ENCODE measurements at places on chromosomes 7 and 10. TPM values are rescaled to one million over a fixed set of nuclear protein-coding genes. Genes with fewer than 3 reads are reported as not detected.

GRCh38 chr10:27240212-27241009, at the start of gene ACBD5:
Gene ACBD5, minus strand, starts transcription at chr10:27240797. Its CDS starts 109 bp downstream, at chr10:27240688.
- DNase-seq, result peak; percentile 71

- no peak for DNase-seq
Measured at GRCh38 chr7:79553811-79554555, 100.5 kb upstream of the MAGI2 start.

GRCh38 chr7:134654104-134654775, 7.6 kb downstream of the BPGM start:
- DNase-seq, result no peak

DNA sequence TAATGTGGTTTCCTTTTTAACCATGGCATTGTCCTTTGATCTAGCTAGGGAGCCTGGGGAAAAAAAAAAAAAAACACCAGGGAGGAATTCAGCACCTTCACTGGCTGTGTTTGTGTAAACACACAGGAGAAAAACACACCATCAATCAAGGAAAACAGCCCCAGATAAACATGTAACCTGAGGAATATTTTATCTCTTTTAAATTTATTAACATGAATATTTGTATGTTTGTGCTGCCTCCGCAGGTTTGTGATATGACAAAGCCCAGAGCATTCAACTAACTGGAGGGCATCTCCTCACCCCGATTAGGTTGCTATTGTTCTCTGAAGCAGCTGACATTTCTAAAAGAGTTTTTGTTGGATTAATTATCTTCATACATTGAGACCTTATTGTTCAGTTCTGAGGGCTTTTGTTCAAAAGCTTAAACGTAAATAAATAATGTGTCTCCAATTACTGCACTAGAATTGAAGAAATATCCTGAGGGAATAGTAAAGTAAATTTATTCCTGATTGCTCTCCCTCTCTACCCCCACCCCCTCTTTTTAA, 89.4 kb upstream of the SEMA3E start:
- no peak for DNase-seq

DNA sequence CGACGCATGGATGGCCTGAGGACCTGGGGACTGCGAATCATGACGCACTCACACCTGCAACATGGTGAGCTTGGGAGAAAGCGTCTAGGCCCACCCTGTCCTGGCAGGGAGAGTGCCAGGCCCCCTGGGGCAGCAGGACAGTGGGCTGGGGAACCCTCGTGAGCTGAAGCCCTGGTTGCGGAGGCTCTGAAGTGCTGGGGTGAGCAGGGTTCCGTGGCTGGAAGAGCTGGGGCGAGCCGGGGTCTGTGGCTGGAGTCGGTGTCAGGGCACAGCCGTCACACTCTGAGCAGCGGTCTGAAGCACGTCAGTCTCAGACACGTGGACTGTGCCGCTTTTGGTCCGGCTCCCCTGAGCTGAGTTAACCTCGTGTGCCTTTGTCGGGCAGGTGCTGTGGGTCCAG, 4.7 kb downstream of the SUN1 start:
- DNase-seq, result no peak

DNA sequence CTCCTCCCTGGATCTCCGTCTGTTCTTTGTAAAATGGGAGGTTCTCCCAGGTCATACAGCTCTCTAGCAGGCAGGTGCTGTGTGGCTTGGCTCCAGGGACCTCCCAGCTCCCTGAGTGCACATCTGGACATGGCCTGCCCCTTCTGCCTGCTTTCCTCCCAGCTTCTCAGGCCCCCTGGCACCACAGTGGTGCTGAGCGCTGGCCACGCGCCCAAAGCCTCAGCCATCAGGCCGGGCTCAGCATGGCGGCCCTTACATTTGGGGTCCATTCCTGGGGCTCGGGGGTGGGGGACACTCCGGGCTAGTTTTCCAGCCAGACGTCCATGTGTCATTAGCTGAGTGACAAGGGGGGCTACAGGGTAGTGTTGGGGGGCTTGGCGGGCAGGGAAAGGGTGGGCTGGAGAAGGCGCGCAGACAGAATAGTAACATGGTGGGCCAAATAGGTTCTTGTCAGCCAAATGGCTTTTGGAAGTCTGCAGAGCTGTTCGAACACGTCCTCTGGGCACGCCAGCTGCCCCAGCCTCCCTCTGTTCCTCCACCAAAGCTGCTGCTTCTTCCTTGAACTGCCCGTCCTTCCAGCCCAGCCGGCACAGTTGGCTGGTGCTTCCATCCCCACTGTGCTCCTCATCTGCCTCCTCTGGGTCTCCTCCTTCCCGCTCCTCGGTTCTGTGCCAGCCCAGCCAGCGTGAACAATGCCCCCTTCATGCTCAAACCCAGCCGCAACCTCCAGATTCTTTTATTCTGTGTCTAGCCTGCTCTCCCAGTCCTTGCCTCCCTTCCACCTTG, 65.9 kb downstream of the GOLGA7B start:
- DNase-seq, result no peak

GRCh38 chr7:26081638-26082037, 70.4 kb upstream of the NFE2L3 start:
- DNase-seq, result no peak

DNA sequence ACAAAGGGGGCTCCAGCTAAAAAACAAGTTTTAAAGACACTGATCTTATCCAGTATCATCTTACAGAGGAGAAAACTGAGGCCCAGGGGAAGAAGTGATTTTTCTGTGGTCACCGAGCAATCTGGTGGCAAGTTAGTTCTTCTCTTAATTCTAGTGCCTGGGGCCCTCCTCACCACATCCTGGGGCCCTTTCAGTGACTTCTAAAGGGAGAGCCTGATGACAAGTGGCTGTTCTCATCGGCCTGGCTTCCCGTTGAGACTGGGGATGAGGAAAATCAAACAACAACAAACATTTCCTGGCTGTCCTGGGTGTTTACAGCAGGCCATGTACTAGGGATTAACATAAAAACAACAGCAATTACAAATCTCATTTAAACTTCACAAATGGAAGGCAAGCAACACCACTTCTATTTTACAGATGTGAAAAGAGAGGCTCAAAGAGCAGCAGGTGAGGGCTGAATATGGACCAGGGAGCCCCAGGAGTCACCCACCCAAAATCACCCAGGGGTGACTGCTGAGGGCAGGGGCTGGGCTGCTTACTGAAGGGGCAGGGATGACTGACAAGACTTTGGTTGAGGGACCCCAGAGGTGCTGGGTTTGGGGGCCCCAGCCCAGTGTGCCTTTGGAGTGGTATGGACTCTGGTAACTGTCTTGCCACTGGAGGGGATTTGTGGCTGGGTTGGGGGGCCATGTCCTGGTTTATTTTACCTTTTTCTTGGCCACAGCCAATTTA, 24.7 kb upstream of the MTPAP start:
- DNase-seq, result no peak

DNA sequence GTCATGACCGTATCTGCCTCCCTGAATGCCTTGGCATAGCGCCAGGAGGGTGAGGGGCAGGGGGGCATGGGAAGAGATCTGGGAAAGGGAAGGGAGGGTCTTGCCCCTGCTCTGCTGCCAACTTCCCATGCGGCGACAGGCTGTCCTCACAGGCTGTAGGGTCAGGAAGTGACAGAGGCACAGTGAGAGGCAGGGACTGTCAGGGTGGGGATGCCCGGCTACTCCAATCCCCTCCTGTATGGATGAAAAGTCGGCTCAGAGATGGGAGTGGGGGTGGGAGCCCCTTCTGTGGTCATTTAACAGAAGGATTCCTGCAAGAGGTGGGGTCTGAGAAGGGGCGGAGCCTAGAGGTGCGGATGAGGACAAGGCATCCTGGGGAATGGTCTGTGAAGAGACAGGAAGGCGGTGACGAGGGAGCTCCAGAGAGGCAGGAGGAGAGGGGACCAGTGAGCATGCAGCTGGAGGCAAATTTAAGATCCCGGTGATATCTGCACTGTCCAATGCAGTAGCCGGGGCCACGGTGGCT, 20.8 kb upstream of the UNC5B start:
- no peak for DNase-seq

DNA sequence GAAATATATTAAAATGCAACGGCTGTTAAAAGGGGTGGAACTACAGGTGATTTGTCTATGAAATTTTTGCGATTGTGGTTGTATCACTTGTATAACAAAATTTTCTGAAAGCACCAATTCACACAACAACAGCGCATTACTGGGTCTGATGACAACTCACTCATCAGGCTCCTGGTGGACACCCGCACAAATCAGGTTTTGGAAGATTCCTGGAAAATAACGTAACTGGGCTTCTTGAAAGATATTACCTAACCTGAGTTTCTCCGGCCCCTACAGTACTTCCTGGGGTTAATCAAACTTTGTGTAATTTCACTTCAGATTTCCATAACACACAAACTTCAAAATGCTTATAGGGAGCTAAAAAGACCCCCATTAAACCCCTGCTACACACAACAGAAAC, 7.6 kb downstream of the SNX8 start:
- no peak for DNase-seq

DNA sequence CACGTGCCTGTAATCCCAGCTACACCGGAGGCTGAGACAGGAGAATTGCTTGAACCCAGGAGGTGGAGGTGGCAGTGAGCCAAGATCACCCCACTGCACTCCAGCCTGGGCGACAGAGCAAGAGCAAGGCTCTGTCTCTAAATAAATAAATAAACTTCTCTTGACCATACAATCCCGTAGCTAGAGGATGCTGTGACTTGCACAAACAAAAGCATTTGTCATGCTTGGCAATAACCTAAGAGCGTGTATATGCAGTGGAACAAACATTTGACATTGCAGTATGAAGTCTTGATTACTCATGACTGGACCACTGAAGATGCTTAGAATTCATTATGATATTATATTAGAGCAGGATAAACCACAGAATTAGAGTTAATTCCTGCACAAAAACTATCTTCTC, 1.4 kb upstream of the C7orf57 start:
- no peak for DNase-seq

GRCh38 chr7:116500078-116500853, 728 bp downstream of the CAV2 start:
- no peak for DNase-seq

DNA sequence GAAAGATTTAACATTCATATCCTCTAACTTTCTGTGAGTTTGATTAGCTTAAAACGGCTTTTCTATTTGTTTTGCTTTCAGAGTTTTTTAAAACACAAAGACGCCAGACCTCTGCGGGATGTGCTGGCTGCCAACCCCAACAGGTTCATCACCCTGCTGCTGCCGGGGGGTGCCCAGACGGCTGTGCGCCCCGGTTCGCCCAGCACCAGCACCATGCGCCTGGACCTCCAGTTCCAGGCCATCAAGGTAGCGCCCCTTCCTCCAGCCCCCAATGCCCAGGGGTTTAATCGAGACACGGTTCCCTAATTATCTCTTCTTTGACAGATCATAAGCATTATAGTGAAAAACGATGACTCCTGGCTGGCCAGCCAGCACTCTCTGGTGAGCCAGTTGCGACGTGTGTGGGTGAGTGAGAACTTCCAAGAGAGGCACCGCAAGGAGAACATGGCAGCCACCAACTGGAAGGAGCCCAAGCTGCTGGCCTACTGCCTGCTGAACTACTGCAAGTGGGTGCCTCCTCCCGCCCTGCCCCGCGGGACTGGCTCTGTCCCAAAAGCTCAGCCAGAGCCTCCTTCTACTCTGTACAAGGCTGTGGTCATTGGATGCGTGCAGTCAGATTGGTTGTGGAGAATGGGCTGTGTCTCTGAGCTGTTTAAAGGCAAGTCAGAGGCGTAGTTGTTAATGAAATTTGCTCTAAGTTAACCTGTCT, 71.2 kb downstream of the TRRAP start:
- DNase-seq, result no peak

GRCh38 chr10:35194471-35194870, 67.8 kb downstream of the CREM start:
- DNase-seq, result no peak

- no peak for DNase-seq
Measured at GRCh38 chr7:149104749-149105148, 14.2 kb upstream of the ZNF786 start.

DNA sequence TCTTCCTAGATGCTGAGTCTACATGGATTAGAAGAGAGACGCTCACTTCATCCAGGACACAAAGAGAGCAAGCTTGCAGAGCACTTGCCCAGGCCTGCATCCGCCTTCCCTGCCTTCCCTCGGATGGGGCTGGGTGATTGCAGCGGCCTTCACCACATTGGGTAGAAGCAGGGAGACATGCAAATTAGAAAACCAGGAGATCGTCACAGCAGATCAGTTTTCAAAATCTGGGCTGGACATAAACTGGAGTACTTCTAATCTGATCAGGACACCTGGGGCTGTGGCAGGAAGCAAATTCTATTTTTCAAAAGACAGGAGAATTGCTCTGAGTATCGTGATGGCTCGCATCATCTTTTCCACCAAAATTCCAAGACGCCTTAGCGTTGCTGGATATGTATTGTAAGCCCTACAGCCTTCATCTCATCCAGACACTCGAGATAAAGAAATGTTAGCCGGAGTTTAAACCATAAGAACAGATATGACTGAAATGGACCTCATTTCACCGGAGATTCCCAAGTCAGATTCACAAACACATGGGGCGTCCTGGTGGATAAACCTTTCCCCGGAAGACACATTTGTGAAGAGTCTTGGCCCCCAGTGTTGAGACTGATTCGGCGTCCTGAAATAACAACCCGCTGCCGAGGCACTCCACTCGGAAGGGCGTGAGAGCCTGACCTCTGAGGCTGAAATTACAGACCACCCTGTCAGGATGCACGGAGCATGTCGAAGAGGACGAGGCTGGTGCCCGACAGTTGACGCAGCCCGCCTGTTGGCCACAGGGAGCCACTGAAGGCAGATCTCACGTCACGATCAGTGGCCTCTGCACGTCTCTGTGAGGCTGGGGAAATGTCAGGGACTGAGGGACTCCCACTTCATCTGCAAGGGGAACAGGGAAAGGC, 91.2 kb upstream of the PARD3 start:
- no peak for DNase-seq

DNA sequence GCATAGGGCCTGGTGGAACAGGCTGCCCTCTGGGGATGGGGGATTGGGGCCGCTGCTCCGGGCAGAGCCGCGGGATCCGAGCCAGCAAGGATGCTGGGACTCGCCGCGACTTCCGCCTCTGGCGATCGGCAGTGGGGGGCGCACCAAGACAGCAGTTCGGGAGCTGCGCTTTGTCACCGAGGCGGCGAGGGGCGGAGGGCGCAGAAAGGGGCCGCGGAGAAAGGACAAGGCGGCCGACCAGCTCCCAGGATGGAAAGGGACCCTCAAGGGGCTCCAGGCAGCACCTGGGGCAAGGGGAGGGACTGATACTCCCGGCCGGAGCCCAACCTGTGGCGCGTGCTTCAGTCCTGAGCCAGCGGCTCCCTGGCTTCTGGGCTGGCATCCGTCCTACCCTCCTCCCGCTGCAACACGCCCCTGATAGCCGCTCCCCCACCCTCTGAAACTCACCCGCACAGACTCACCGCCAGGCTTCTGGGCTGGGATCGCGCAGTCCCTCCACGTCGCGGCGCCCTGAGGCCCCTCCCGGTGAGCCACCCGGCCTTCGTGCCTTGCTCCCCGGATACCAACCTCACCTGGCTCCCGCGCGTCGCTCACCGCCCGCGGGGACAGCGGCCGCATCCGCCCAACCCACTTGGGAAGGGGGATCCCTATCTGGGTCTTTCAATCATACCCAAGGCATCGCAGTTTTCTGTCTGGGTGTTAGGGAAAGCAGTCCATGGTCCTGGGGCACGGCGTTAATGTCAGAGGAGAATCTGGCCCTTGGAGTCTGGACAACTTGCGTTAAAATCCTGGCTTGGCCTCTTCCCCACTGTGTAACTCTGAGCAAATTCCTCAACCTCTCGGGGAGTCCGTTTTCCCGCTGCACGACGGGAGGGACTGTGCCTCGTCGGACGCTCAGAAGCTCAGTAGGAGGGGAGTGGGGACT, 7.0 kb upstream of the EVX1 start:
- no peak for DNase-seq

The SYT15 gene
- total RNA-seq, result 0.91 TPM

The TWIST1 gene
- total RNA-seq, result not detected

The AGR2 gene
- total RNA-seq, result 12.4 TPM

The SPDYE2B gene
- total RNA-seq, result not detected

Measured in esophagus squamous epithelium (tissue), 5 donors.